ENCODE measurements at places on chromosomes 6 and 20.

DNA sequence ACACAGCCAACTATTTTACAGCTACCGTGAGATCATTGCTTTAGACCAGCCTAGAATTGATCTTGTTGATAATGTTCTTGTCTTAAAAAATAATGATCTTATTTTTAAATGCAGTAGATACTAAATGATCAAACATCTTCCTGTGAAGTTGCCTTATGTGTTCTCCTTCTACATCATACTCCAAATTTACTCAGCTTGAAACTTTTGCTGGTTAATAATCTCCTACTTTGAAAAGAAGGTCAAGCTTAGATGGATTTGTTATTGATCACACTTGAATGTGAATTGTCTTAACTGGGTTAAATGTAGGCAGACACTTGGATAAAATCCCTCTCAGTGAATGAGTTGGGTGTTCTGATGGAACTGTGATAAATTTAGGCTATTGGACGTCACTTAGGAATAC, 91.9 kb downstream of the HAO1 start:
- no peak for DNase-seq

DNA sequence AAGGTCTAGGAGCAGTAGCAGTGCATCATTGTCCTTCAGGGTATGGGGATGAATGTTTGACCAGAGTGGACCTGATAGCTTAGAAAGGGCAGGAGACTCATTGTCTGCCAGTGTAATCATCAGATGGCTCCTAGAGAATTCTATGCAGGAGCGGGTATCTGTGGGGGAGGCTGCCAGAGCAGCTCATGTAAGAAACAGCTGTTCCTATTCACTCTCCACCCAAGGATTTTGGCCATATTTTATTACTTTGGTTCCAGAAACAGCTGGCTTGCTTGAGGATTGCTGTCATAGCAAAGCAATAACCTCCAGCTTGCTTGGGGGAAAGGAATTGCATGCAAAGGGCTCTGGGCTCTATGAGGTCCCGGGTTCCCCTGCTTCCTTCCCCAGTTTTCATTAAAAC, 44.1 kb downstream of the RALY start:
- no peak for DNase-seq

DNA sequence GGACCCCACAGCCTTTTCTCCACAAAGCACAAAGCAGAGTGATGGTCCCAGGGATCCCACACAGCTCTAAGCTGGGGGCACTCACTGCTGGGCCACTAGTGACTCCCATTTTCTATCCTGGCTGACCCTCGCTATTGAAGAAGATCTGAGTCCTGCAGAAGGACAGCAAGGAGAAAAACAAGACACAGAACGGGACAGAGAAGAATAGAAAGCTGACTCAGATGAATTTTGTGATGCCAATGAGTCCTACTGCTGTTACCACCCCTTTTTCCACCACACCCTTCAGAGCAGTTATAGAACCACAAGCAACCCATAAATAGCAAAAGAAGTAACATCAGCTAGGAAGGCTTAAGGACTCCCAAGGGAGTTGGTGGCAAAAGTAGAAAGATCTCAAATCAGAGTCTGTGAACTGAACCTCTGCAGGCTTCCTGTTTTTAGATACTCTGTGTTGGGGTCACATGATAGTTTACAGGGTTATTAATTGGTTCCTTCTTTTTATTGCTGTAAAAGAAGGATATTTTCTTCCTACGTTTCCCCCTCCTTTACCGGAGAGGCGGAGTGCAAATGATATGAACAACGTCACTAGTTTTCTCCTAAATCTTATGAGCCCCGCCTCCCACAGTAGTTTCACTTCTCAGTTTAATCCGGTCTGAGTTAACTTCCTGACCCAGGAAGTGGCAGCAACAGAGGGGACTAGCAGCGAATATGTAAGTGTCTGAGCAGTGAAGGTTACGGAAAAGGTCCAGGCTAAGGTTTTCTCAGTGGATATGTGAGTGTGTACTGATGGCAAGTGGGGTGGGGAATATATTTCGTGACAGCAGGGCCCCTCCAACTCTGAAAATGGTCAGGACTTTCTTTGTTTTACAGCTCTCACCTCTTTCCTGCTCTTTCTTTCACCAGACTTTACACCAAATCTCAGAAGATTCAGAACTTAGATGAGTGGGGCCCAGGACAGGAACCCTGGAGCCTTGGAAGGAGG, at the start of gene TRIM38:
TRIM38 (plus strand) TSS at position 654 of the 979 bp plus-strand sequence. CDS start 3,721 bp downstream, outside the sequence.
- DNase-seq: peak; percentile 84

- no peak for DNase-seq
Observed at GRCh38 chr6:166145751-166146150, 21.9 kb downstream of the TBXT start.

DNA sequence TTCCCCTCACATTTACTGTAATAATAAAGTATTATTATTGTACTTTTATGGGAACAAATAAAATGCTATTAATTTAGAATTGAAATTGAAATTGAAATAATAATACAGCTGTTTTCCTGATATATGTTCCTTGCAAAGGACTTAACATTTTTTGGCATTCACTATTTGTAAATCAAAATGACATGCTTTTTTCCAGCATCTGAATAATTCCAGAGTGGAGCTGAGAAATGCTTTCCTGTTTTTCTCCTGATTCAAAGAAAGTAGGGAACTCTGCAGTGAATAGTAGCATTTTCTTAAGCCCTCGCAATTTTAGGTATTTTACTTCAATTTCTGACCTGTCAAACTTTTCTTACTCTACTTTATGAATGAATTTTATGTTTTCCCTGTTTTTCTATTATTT, 72.1 kb downstream of the PHACTR2 start:
- DNase-seq: no peak

- DNase-seq: no peak
Observed at GRCh38 chr6:74346936-74347535, 651.0 kb downstream of the CD109 start.

DNA sequence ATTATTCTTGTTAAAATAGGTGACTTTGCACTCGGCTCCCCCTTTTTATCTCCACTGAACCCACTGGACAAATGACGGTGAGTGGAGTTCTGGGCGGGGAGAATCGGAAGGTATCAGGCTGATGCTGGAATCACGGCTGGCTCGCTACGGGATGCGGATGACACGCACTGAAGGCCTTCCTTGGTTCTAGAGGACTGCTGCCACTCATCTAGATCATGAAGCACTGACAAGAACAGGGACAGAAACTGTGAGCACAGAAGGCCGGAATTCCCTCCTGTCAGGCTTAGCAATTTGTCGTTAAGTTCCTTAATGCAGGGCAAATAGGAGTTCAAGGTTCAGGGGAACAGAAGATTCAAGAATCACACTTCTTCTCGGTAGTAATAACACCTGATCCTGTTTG, 89.9 kb upstream of the MPC1 start:
- no peak for DNase-seq

GRCh38 chr6:2132916-2133315, 112.5 kb downstream of the GMDS start:
- no peak for DNase-seq

GRCh38 chr6:17630511-17631073, 30.5 kb downstream of the FAM8A1 start:
- no peak for DNase-seq

GRCh38 chr6:12097791-12098190, 85.7 kb downstream of the HIVEP1 start:
- DNase-seq: no peak

- no peak for DNase-seq
Observed at GRCh38 chr6:20402092-20402341, 338 bp downstream of the E2F3 start.

DNA sequence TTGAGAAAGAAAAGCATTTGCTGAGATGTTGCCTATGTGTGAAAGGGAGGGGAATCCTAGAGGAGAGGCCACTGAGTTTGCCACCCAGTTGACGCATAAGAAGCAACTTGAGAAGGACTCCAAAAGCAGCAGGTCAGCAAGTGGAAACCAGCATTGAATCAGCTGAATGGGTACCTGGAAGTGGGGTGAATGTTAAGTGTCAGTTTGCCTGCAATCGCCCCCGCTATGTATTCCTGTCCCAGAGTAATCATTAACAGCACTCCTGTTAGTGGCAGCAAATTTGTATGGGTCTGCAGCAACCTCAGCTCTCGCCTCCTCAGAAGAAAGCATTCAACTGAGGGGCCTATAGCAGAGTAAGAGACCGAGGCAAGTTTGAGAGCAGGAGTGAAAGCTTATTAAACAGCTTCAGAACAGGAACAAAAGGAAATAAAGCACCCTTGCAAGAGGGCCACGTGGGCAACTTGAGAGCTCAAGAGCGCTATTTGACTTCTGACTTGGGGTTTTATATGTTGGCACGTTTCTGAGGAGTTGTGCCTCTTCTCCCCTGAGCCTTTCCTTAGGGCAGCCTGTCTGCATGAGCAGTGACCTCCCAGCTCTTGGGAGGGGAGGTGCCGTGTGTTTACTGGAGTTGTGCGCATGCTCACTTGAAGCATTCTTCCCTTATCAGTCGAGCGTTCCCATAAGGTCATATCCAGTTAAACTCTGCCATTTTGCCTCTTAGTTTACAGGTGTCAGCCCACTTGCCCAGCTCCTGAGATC, 122.6 kb upstream of the PHACTR1 start:
- no peak for DNase-seq

DNA sequence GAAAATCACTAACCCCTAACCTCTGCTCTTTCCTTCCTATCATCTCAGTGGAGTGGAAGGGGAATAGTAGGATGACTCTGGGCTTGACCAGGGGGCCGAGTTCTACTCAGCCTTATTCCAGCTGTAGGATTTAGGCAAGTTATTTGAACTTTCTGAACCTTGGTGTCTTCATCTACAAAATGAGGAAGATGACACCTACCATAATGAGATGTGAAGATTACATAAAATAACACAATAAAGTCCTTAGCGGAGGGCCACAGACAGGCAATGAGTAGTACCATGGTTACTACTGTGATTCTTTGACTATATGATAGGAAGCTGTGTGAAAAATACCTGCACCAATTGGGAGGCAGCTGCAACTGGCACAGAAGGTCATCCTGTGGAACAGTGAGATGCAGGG, 53.6 kb upstream of the PIM1 start:
- DNase-seq: no peak

- DNase-seq: no peak
Observed at GRCh38 chr6:88166493-88167351, 575 bp upstream of the CNR1 start.

DNA sequence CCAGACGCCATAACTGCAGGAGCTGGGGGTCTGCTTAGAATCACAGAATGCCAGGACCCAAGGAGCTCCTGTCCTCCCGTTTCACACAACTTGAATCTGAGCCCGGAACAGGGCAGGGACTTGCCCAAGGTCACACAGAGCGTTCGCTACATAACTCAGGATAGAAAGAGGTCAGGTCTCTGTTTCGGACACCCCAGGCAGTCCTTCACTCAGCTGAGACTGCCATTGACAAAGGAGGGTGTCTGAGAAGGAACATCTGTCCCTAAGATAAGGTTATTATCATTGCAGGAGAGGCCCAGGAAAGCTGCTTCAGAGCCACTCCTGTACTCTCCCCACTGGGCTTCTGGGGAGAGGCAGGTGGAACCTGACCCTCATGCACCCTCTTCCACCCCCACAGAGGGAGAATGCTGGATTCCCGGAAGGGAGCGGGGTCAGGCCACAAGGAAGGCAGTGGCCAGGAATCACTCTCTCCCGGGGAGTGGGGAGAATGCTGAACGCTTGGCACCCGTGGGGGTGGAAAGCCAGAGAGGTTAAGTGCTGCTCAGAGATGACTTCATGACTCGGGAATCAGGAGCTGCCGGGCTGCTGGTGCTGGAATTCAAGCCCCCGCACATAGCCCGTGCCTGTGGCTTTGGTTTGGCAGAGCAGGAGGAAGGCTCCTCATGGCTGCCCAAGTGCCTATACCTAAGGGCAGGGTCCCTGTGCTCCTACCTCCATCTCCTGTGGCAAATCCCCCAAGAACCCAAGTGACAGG, 10.7 kb downstream of the SDC4 start:
- DNase-seq: peak; percentile 93

- DNase-seq: no peak
Observed at GRCh38 chr20:24135781-24136180, 147.2 kb upstream of the GGTLC1 start.

DNA sequence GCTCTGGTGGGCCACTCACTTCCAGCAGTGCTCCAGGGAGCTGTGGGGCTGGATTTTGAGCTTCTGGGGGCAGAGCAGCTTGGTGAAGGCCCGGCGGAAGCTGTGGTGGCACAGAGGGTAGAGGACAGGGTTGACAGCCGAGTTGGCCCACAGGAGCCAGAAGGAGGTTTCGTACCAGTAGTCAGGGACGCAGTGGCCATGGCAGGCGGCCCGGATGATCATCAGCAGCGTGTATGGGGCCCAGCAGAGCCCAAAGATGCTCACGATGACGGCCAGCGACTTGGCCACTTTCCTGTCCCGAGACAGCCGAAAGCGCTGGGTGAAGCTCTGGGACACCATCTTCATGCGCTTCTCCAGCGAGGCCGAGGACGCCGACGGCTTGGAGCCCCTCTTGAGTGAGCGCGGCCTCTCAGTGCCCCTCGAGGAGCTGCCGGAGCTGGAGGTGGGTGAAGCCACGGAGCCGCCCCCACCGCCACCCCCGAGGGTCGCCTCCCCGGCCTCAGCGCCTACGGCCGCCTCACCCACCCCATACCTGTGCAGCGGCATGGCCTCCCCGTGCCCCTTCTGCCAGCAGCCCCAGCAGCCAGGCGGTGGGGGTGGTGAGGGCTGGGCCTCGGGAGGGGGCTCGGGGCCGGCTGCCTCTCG, 4.0 kb downstream of the HRH3 start:
- no peak for DNase-seq

GRCh38 chr6:109611502-109611901, 79.5 kb downstream of the AK9 start:
- DNase-seq: no peak

- no peak for DNase-seq
Observed at GRCh38 chr6:10154251-10154650, 260.6 kb downstream of the TFAP2A start.

DNA sequence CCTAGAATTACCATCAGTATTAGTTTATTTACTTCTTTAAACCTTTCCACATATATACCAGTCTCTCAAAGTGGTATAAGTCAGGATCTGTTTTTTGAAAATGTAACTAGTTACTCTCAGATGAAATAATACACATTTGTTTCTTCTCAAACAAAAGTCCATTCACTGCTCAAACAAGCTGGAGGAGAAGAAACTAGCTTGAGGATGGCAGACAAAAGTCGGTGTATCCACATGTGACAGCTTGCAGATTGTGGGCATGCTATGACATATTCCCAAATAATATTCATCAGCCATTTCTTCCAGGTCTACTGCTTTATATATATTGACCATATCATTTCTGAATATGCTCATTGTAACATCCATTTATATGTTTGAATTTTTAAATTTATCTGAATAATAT, 197.4 kb upstream of the KCNQ5 start:
- DNase-seq: no peak

DNA sequence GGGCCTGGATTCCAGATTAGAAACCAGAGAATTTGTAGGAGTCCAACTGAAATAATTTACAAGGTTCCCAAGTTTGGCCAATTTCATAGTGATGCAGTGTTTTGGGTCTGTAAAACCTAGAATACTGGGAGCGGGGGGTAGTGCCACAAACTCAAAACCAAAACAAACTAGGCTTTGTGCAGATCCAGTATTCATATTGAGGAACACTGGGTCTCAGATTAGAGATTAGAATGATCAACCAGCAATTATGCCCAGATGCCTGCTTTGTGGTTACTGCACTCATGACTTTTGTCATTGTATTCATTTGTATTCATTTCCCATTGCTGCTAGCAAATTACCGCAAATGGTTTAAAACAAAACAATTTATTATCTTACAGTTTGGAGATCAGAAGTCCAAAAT, 3.2 kb upstream of the NDUFAF4 start:
- no peak for DNase-seq

GRCh38 chr6:116229287-116229913, 24.5 kb downstream of the TSPYL4 start:
- DNase-seq: peak; percentile 93

GRCh38 chr20:44970243-44970757, 4.0 kb downstream of the STK4 start:
- peak; percentile 6 for DNase-seq
